Large intestine (tissue), 12 donors: ENCODE measurements at places on chromosomes 16 and 17. TPM values are rescaled to one million over a fixed set of nuclear protein-coding genes. Genes with fewer than 3 reads are reported as not detected.
A peak's percentile ranks its signal among the peaks of the same experiment; 100 is the strongest.

- no peak for DNase-seq
Measured at GRCh38 chr16:11177578-11178160, 78.3 kb downstream of the SOCS1 start.

DNA sequence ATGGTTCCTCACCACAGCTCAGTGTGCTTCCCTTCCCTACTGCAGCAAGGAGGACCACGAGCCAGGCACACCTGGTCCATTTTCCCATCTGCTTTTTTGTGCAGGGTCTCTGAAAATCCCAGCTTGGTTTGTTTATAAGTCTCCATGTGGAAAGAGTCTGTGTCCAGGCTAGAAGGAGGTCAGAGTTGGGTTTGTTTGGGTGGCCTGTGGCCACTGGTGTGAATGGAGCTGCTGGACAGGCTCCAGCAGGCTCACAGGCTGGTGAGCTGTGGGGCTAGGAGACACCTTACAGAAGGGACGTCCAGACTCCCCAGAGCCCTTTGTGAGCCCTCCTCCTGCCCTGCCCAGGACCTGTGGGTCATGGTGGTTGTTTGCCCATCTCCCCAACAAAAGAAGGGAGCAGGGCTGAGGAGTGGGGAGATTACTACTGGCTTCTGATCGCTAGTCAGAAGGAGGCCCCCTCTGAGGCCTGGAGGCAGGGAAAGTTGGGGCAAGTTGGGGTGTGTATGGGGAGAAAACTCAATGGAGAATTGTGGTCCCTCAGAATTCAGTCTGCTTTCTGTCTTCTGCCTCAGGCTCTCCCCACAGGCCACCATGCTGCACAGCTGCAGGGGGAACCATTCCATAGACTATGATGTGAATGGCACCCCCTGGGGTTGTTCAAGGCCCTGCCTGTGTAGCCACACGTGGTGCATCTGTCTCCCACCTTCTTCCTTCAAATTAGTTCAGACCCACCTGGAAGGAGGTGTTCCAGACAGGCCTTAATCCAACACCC is 4.1 kb downstream of the RARA start:
- no peak for DNase-seq

- DNase-seq: no peak
Measured at GRCh38 chr17:49715717-49716279, 8.0 kb upstream of the SLC35B1 start.

DNA sequence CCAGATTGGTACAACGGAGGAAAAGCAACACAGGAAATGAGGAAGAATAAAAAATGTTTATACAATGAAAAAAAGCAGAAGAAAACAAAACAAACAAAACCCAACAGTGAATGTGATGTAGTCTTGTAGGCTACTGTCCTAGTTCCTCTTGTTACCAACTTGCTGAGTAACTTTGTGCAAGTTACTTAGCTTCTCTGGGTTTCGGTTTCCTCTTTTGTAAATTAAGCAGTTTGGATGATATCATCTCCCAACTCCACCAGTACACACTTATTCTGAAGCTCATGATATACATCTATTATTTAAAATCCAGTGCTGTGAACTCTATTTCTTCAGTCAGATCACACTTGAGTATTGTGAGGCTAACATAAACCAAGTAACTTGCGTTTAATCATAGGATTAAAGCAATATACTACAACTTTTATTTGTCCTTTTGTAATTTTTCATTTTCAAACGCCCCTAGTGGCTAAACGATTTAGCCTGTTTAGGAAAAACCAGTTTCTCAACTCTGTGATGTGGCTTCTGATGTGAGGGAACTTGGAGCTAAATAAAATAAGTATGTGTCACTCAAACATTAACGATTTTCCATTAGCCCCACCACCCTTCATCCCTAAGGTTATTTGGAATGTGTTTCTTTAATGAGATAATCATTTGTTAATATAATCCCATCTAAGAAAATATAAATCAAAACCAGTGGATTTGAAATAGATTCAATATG is 1.4 kb upstream of the UNK start:
- peak; percentile 66 for DNase-seq

GRCh38 chr16:2486645-2487516 is 12.0 kb downstream of the TBC1D24 start:
- no peak for DNase-seq

GRCh38 chr16:81752225-81752875 is 26.7 kb upstream of the PLCG2 start:
- DNase-seq: no peak

GRCh38 chr16:79500286-79500685 is 100.3 kb downstream of the MAF start:
- DNase-seq: no peak

GRCh38 chr17:41340494-41340893 is 10.1 kb downstream of the KRT33A start:
- DNase-seq: no peak

DNA sequence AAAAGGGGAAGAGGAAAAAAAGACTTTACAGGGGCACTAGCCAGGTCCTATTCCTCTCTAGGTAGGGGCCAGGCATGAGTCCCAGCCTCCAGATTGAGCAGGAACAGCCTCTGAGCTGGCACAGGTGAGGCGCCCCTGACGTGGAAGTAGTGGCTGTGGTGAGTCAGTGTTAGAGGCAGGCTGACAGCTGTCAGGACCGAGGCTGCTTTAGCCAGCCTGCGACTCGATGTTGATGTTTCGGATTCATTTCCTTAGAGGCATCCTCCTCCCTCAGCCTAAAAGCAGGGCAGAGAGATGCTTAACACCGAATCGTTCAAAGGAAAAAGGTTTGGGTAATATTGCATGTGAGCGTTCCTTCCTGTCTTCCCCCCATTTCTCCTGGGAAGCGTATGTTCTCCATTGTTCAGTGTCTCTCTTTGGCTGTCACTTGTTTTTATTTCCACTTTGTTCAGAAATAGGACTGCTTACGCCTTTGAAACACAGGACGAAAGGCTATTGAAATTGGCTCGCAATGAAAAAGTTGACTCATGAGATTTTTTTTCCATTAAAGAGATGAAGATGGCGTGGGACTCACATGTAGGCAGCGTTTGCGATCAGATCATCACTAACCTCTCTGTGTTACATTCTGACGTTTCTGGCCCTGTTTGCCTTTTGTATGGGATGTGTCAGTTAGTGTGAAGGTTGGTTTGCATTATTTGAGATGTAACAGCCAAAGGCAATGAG is 1.3 kb downstream of the KIAA0513 start:
- peak; percentile 29 for DNase-seq

The KCNJ2 gene
- polyA plus RNA-seq: 1.4 TPM

- DNase-seq: no peak
Measured at GRCh38 chr17:74972973-74973328, 392 bp upstream of the HID1 start.

The CUEDC1 gene
- polyA plus RNA-seq: 17.1 TPM

The PRAC2 gene
- not detected for polyA plus RNA-seq

The HSD3B7 gene
- 11.7 TPM for polyA plus RNA-seq

GRCh38 chr16:66714654-66715307 is 18.2 kb upstream of the CMTM4 start:
- peak; percentile 94 for DNase-seq

DNA sequence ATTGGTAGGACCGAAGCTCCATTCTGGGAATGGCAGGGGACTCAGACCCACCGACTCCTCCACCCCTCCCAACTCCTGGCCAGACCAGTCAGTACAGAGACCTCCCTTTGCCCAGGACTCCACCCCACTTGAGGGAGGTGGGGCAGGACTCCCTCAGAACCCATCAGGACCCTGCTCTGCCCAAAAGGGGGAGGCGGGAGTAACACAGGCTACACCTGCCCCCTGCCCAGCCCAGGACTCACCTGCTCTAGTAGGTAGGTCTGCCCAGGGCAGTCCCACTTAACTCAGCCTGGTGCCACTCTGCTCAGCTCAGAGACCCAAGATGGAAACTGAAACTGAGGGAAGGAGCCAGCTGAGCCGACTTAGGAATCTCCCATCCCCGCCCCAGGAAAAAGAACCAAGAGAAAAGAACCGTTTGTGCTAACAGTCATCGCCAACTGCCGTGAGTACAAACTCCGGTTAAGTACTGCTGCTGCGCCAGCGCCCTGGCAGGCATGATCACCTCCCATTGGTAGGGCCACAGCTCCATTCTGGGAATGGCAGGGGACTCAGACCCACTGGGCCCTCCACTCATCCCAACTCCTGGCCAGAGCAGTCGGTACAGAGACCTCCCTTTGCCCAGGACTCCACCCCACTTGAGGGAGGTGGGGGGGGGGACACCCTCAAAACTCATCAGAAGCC is 503 bp downstream of the DHX58 start:
- peak; percentile 46 for DNase-seq

The SLC5A10 gene
- 0.30 TPM for polyA plus RNA-seq

The ITGA2B gene
- 1.1 TPM for polyA plus RNA-seq

DNA sequence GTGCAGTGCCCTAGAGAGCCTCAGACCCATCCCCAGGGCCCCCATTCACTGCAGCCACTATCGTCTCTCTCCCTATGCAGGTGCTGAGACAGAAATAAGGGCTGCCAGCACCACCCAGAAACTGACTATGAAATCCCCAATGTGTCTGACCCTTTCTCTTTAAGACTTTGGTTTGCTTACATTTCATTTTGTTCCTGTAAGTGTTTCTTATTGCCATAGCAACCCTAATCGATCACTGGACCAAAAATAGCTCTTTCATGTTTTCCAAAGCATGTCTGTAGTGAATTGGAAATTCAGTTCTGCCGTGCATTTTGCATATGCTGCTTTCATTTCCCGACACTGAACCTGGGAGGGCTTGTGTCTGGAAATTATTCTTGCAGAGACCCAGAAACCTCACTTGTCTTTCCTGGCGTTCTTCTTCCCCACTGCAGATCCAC is 148.7 kb upstream of the NOL11 start:
- DNase-seq: no peak
